ENCODE measurements at places on chromosomes 7 and 10.

- no peak for DNase-seq
Observed at GRCh38 chr10:126470991-126471390, 82.7 kb upstream of the ADAM12 start.

DNA sequence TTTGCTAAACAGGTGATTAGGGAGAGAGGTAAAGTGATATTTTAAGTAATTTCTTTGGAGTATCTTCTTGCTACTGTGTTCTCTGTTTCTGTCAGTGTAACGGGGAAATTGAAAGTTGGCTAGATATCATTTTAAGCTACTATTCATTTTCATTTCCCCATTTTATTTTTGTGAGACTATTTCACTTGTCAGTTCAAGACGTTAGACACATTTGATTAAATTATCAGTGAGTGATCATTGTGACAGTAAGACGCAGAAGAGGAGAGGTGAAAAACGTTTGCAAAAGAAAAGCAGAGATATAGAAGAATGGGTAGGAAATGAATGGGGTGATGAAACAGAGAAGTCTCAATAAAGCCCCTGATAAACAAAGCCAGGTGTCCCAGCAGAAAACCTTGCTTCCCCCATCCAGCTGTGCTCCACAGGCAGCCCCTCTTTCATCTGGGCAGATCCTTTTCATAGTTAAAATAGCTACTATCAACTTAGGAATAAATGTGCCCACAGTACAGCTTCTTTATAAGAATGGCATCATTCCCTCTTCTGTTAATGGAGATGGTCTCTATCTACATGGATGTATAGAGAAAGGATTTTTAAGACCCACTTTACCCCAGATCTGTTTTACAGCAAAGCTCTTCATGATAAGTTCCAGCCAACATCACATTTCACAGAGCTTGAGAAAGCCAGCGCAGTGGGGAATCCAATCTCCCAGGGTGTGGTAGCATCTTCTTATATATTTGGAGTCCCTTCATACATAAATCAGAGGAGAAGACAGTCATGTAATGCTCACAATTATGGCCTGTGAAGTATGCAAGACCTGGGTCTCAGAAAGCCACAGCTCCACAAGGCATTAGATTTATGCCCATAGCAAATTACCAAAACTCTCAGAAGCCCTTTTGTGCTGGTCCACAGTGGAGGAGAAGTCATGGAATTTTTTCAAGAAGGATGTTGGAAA, 138.1 kb upstream of the ITGB1 start:
- no peak for DNase-seq

- DNase-seq = no peak
Observed at GRCh38 chr7:44048031-44048795, 3.7 kb downstream of the DBNL start.

DNA sequence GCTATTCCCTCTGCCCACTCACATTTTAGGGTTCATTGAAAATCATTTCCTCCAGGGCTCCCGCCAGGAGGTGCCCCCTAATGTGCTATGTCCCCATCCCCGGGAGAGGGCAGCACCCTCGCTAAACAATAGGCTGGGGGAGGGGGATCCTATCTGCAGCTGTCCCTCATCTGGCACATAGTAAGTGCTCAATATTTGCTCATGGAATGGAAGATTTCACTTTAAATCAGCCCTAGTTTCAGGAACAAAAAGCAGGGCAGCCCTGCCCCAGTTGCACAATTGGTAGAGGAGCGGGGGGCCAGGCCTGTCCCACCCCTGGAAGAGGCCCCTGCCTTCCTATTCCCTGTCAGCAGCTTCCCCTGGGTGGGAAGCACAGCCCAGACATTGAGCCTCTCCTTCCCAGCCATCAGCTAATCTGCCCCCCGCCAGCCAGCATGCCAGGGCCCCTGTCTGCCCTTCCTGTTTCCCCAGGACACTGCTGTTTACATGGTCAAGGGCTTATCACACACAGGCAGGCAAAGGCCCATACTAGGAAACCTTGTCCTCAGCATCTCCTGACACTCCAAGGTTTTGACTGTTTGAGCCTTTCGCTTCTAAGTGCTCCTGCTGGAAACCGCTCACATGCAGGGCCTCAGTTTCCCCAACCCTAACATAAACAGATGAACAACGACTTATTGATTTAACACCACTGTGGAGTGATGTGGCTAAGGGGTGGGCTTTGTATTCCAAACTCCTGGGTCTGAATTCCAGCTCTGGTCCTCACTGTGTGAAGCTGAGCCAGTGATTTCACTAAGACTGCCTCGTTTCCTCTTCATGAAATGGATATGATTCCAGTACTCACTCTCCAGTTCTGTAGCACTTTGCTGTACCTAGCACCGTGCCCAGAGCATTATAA, 130.7 kb upstream of the ZMIZ1 start:
- DNase-seq = no peak

- no peak for DNase-seq
Observed at GRCh38 chr7:157793973-157794745, 457.4 kb downstream of the DNAJB6 start.

- no peak for DNase-seq
Observed at GRCh38 chr7:130227883-130228575, 20.4 kb downstream of the SSMEM1 start.
